ENCODE measurements at places on chromosomes 16 and 17. TPM values are rescaled to one million over a fixed set of nuclear protein-coding genes. Genes with fewer than 3 reads are reported as not detected.

GRCh38 chr16:66952430-66953110 lies 8.5 kb upstream of the CES3 start:
- no peak overlapping the region for H3K4me3 ChIP-seq
- no peaks in the 10 kb centered on the region for H3K36me3 ChIP-seq
- peaks cover 27% of the 10 kb centered on the region for H3K27me3 ChIP-seq
- H3K4me1 ChIP-seq: peaks cover 23% of the 10 kb centered on the region

DNA sequence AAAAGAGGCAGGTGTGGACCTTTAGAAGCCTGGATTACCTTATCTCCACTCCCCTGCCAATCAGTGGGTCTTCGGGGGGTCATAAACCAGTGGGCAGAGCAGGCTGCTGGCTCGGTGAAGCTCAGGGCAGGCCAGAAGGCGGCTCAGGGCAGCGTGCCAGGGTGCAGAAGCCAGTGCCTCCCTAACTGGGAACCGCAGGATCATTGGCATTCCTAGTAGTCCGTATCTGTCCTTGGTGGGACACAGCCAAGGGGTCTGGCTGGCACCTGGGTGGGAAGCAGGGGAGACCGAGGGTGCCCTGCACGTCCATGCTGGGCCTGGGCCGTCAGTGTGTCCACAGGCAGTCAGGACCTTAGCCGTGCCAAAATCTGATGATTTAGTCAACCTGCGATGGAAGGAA lies 76.8 kb downstream of the SEC14L1 start:
- H3K36me3 ChIP-seq: peaks cover 28% of the 10 kb centered on the region
- H3K27ac ChIP-seq: no peak overlapping the region
- DNase-seq: no peak

GRCh38 chr17:76414334-76415295 lies 30.2 kb downstream of the SPHK1 start:
- peaks cover 4% of the 10 kb centered on the region for H3K36me3 ChIP-seq
- peaks cover 6% of the 10 kb centered on the region for H3K4me1 ChIP-seq
- no peak overlapping the region for H3K27ac ChIP-seq
- H3K4me3 ChIP-seq: no peak overlapping the region
- H3K27me3 ChIP-seq: no peaks in the 10 kb centered on the region
- DNase-seq: no peak

- H3K4me1 ChIP-seq: no peaks in the 10 kb centered on the region
- H3K36me3 ChIP-seq: peaks cover 8% of the 10 kb centered on the region
- no peaks in the 10 kb centered on the region for H3K27me3 ChIP-seq
Measured at GRCh38 chr17:48215583-48216139, 108.1 kb downstream of the SNX11 start.

The CRYM gene
- not detected for total RNA-seq

The HASPIN gene
- total RNA-seq: 25.7 TPM
